ENCODE measurements at places on chromosomes 6 and 20.

GRCh38 chr20:58985656-58986055 is 4.6 kb downstream of the NELFCD start:
- no peak for DNase-seq

- DNase-seq, result no peak
Observed at GRCh38 chr6:157238346-157238745, 85.0 kb downstream of the TMEM242 start.

DNA sequence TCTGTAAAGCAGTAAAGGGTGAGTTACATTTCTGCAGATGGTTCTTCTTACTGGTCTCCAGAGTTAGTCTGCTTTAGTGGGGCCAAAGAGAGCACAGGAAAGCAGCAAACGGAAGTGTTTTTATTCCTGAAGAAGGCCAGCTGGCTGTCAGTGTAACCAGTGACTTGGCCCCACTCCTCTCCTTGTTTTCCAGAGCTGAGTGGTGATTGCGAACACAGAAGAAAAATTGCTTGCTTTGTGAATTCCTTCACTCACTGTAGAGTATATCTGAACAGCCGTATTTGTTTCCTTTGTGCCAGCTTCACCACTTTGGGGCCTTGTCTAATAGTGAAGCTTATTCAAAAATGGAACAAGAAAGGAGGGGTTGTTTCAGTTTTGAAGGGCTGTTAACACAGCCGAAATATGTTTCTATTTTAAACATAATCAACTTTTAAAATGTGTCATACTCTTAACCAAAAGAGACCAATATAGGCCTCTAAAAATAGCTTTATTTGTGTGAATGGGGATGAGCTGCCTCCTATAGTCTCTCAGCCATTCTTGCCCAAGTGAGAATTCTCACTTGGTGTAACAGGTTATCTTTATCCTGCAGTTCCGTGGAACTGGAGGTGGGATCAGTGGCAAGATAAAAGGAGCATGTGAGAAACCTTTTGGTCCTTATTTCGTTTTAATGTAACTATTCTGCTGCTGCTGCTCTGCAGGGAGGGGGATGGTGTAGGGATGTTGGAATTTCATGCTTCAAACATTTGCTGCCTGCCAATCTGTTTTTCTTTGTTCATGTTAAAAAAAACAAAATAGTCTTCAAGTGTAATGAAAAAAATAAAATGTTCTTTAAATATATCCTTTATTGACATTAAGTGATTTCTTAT is 37.8 kb downstream of the ZC2HC1B start:
- DNase-seq, result no peak

- DNase-seq, result peak; percentile 15
Observed at GRCh38 chr6:21138336-21139069, 455.0 kb upstream of the SOX4 start.

GRCh38 chr6:137226697-137227096 is 7.5 kb upstream of the IFNGR1 start:
- DNase-seq, result no peak

DNA sequence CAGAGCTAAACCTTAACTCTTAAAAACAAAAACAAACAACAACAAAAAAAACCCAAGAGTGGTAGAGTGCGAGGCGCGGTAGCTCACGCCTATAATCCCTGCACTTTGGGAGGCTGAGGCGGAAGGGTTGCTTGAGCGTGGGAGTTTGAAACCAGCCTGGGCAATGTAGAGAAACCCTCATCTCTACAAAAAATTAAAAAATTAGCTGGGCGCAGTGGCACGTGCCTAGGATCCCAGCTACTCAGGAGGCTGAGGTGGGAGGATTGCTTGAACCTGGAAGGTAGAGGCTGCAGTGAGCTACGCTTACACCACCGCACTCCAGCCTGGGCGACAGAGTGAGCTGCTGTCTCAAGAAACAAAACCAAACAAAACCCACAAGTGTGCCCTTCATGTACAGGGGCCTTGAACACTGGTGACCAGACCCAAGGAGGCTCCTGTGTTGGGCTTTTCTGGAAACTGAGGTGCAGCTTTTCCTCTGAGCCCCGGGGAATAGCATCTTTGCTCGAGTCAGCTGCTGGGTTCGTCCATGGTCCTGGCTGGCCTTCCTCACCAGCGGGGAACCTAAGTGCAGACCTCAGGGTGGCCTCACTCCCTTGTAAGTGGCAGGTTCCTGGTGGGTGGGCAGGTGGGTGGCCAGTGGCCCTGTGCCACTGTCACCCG is 39.9 kb downstream of the PYGB start:
- DNase-seq, result no peak

GRCh38 chr6:15184441-15184861 is 61.4 kb upstream of the JARID2 start:
- DNase-seq, result no peak

DNA sequence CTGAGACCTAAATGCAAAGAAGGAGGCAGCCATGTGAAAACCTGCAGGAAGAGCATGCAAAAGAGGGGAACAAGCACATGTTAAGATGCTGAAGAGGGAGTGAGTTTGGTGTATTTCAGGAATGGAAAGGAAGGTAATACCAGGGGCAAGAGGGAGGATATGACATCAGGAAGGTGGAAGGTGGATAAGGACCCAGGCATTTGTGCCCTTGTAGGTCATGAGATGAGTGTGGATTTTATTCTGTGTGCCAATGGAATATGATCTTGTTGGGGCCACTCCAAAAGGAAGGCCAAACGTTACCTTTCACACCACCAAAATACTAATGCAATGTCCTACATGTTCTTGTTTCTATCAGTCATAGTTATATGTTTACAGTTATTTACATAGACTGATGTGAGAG is 17.2 kb upstream of the DOK5 start:
- no peak for DNase-seq

- no peak for DNase-seq
Observed at GRCh38 chr6:18099511-18099910, 23.0 kb downstream of the NHLRC1 start.

- DNase-seq, result peak; percentile 7
Observed at GRCh38 chr6:18742406-18742805, 355.3 kb downstream of the RNF144B start.

GRCh38 chr6:105135907-105136430 is 43.8 kb downstream of the POPDC3 start:
- peak; percentile 8 for DNase-seq

GRCh38 chr20:40467067-40467466 is 222.0 kb downstream of the MAFB start:
- no peak for DNase-seq

Measured in GM04503 (cell line).